ENCODE measurements at places on chromosomes 1 and 21.
A peak's percentile ranks its signal among the peaks of the same experiment; 100 is the strongest.

GRCh38 chr1:169941982-169942830 is 48.5 kb upstream of the SCYL3 start:
- no peak for DNase-seq

GRCh38 chr1:64757213-64757612 is 12.3 kb downstream of the RAVER2 start:
- no peak for DNase-seq

DNA sequence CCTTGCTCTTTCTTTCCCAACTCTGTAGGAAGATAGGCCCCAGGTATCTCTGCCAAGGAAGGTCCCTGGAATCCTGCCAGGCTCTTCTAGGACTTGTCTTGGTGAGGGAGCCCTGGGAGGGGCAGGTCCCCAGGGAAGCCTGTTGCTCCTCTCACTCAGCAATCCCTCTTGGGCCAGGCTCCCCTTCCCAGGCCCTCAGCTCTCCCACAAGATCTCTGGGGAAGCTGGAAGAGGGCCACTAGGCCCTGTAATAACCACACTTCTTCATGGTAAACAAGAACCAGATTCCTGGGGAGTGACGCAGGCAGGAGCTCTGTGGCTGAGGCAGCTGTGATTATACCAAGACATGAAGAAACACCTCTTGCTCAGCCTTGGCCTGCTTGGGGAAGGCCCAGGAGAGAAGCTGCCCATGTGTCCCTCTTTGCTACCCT is 9.9 kb upstream of the MAPKAPK2 start:
- DNase-seq, result peak; percentile 33

DNA sequence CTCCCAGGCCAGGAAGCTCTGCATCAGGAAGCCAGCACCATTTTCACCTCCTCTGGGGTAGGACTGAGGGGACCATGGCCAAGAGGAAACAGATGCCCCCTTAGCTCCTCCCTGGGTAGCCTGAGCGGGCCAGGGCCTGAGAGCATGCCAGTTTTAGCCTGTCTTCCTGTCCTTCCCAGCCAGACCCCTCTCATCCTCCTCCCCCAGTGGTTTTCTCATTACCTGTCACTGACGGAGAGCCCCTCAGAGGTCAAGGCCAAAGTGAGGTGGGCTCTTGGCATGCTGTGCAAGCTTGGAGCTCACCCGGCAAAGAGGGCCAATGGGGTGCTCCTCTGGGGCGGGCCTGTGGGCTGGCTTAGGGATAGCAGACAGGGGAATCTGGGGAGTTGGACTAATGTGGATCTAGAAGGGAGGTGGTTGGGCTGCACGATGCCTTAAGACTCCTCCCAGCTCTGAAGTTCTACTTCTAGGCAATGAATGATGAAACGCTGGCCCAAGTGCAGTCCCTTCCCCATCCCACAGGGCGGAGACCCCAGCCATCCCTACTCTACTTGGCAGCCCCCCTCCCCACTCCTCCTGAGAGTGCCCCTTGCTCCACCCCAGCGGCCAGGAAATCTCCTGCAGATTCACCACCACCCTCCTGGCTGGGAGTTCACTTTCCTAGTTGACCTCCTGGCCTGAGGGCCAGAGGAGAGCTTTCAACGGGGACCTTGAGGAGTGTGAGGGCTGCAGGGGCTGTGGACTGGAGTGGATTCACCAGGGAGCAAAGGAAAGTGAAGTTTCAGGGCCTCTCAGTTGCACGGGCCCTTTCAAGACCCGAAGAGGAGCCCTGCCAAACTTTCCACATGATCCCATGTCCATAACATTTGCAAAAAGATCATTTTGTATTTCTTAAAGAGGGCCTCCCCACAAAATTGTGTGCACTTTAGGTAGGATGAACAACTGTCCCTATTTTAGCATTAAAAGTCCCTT is 9.4 kb upstream of the LMNA start:
- peak; percentile 42 for DNase-seq

GRCh38 chr1:8545078-8545477 is 227.2 kb downstream of the SLC45A1 start:
- no peak for DNase-seq

GRCh38 chr1:43924516-43924915 is 9.1 kb upstream of the ARTN start:
- DNase-seq, result no peak

GRCh38 chr1:179340918-179341317 is 24.9 kb upstream of the AXDND1 start:
- peak; percentile 78 for DNase-seq

GRCh38 chr1:178490967-178491366 is 5.8 kb downstream of the CLEC20A start:
- DNase-seq, result no peak

DNA sequence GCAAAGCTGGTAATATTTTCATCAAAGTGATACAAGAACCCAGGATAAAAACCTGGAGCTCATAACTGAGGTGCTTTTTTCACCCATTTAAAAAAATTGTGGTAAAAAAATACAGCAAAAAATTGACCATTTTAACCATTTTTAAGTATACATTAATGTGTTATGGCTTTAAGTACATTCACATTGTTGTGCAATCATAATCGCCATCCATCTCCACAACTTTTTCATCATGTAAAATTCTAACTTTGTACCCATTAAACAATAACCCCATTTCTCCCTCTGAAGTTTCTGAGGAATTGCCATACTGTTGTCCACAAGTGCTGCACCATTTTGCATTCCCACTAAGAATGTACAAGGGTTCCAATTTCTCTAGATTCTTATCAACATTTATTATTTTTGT is 36.6 kb downstream of the ACP6 start:
- DNase-seq, result no peak

GRCh38 chr1:118841521-118841920 is 146.6 kb downstream of the TBX15 start:
- no peak for DNase-seq

DNA sequence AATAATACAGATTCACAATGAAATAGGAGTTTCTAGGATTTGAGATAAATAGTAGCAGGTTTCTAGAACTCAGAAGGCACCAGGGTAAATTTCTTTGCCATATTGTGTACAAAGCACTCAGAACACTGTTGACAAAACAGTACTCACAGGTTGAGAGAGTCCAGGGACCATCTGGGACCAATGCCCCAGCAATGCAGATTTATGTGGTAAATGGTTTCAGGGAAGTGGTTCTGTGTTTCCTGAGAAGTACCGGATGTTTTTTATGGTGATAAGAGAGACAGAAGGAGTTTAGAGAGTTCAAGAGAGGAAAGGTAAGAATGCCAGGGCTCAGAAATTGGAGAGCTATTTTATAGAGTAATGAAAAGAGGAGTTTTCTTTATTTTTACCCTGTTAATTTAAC is 29.6 kb upstream of the DIPK1A start:
- no peak for DNase-seq

DNA sequence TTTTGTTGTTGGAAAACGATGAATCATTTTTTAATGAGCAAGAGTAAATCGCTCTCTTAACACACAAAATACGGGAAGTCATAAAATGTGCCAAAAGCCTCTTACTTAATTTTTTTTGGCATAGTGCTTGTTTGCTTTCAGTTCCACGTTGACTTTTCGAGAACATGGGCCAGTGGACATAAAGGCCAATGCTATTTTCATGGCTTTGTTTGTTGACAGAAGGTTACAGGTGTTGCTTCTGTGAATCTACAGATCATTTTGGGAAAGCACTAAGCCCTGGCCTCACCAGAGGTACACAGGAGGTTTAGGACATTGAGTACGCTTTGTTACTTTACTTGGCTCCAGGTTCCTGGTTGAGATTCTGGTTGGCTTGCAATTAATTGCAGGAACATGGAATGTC is 199.4 kb upstream of the HMCN1 start:
- DNase-seq, result peak; percentile 92

DNA sequence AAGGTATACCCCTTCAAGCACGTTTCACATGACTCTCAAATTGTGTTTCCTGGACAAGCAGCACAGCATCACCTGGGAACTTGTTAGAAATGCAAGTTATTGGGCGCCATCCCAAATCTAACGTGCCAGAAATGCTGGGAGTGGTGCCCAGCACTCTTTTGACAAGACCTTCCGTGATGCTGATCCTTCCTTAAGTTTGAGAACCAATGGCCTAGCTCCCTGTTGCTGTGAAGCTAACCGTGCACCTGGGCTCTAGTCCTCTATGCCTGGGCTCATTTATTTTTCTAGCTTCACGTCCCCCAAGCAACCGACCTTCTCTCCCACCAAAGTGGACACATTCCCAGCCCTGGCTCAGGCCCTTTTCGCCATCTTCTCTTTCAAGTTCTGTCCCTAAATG is 4.3 kb downstream of the BEST4 start:
- DNase-seq, result no peak

GRCh38 chr1:54237586-54237985 is 37.6 kb downstream of the MRPL37 start:
- peak; percentile 42 for DNase-seq

DNA sequence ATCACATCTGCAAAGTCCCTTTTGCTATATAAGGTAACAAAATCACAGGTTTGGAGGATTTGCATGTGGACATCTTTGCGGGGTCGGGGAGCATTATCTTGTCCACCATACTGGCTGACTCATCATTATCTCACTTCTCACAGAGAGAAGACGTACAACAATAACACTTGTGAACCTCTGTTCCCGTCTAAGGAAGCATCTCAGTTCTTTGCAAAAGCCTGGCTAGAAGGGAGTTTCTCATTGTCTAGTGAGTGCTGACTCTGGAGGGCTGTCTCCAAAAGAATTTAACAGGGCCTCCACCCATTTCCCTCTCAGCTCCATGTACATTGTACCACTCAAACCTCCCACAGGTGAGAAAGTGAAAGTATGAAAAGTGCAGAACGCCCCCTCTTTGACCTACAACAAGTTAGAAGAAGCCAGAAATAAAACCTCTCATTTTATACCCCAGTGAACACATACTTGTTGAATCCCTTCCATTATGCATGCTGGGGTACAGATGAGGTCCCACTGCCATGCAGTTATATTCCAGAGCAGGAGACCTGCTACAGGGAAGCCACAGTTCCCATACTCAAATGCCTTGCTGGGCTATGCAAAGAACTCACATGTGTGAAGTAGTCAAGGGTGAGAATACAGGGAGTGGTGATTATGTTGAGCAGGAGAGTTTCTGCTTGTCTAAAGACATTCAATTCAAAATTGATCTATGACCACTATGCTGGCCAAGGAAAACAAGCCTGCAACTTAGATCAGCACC is 121.7 kb upstream of the PRDX6 start:
- no peak for DNase-seq

Data from suppressor macrophage (primary cell).